ENCODE measurements at places on chromosomes 11 and 22. TPM values are rescaled to one million over a fixed set of nuclear protein-coding genes. Genes with fewer than 3 reads are reported as not detected.
A peak's percentile ranks its signal among the peaks of the same experiment; 100 is the strongest.

TENM4 gene
- 117 TPM for total RNA-seq

DNA sequence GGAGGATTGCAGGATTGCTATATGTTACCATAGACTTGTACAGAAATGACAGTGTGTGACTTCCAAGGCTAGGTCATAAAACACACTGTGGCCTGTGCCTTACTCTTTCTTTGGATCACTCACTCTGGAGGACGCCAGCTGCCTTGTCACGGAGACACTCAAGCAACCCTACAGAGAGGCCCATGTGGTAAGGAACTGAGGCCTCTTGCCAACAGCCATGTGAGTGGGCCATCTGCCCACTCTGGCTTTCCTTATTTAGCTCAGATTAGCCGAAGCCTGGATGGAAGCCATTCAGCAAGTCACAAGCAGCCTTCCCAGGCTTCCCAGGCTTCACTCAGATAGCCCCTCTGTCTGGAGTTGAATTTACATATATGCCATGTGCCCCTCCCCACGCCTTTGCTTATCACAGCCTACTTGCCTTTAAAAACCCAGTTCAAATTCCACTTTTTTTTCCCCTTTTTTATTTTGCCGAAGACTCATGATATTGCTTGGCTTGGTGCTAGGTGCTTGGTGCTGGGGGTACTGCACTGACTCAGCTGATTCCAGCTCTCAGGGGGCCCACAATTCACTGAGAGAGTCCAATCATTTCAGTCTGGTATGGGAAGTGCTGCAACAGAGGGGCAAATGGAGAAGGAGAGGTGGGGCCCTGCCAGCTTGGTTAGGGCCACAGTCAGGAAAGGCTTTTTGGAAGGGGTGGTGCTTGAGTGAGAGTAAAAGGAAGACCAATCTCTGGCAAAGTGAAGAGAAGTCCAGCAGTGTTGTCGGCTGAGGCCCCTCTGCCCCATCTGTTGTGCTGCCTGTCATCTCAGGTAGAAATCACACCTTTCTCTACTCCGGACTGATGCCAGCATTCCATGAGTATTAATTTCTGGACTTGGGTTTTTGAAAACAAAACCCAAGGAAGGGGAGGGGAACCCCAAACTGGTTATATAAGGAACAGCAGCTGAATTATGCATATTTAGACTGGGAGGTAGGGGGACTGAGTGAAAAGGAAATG, 14.5 kb upstream of the P4HA3 start:
- H3K36me3 ChIP-seq, result no peaks in the 10 kb centered on the region
- no peak overlapping the region for H3K4me3 ChIP-seq
- no peaks in the 10 kb centered on the region for H3K27me3 ChIP-seq
- DNase-seq, result peak; percentile 74

GPR83 gene
- total RNA-seq, result not detected

GRCh38 chr11:22927793-22928192, 67.5 kb upstream of the CCDC179 start:
- no peaks in the 10 kb centered on the region for H3K36me3 ChIP-seq
- H3K4me1 ChIP-seq, result no peaks in the 10 kb centered on the region
- H3K4me3 ChIP-seq, result no peak overlapping the region
- no peaks in the 10 kb centered on the region for H3K27me3 ChIP-seq
- DNase-seq, result no peak

DNA sequence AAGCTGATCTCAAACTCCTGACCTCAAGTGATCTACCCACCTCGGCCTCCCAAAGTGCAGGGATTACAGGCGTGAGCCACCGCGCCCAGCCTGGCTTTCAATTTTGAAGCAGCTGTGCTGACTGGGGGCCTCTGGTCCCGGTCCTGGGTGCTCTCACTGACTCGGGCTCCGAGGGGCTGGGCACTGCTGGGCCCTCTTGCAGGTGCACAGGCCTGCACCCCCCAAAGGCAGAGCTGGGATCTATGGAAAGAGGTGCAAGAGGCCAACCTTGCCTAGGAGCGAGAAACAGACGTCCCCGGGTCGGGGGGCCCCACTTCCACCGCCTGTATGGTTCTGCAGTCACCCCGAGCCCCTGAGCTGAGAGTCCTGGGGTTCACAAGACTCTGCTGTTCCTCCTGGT, 33.2 kb downstream of the KIAA0930 start:
- no peaks in the 10 kb centered on the region for H3K36me3 ChIP-seq
- no peaks in the 10 kb centered on the region for H3K27me3 ChIP-seq
- no peak overlapping the region for H3K27ac ChIP-seq
- no peak overlapping the region for H3K4me3 ChIP-seq
- DNase-seq, result no peak
- H3K4me1 ChIP-seq, result peaks cover 7% of the 10 kb centered on the region

- H3K4me1 ChIP-seq, result peaks cover 6% of the 10 kb centered on the region
- no peak overlapping the region for H3K4me3 ChIP-seq
- no peak overlapping the region for H3K27ac ChIP-seq
- no peaks in the 10 kb centered on the region for H3K27me3 ChIP-seq
Observed at GRCh38 chr22:27720860-27721259, 80.7 kb downstream of the MN1 start.

OR52E8 gene
- total RNA-seq, result not detected

DNA sequence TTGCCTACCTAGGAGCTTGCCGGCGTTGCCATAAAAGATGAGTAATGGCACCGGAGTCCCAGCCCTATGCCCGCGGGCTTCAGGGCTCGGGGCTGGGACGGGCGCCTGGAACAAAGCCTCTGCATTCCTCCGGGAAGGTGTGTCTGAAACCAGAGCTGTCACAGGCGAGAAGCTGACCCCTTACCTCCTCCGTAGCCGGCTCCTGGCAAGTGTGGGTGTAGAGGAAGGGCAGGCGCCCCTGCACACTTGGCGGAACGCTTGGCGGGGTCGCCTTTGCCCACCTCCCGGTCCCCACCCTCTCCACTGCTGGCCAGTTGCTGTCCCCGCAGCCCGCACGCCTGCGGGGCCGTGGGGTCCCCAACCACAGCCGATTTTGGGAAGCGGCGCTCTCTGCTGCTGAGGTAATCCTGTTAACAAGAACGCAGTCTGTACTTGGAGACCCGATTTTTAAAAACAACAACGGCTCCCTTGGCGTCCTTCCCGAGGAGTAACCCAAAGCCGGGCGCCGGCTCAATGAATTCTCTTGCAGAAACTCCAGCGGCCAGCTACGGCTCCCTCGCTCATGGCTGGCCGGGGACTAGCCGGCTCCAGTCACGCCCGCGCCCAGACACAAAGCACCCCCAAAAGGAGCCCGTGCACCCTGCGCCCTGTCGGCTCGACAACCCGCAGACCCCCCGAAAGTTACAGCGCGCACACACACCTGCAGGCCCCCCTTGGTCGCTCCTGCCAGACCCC, 89.2 kb downstream of the PLEKHA7 start:
- DNase-seq, result peak; percentile 82
- no peaks in the 10 kb centered on the region for H3K27me3 ChIP-seq
- H3K4me3 ChIP-seq, result peak overlapping the region; percentile 40
- peak overlapping the region; percentile 45 for H3K27ac ChIP-seq
- no peaks in the 10 kb centered on the region for H3K36me3 ChIP-seq

DEUP1 gene
- not detected for total RNA-seq

- DNase-seq, result no peak
- no peak overlapping the region for H3K27ac ChIP-seq
- no peaks in the 10 kb centered on the region for H3K36me3 ChIP-seq
Observed at GRCh38 chr11:115197031-115197430, 307.2 kb downstream of the CADM1 start.

TSGA10IP gene
- not detected for total RNA-seq

DNA sequence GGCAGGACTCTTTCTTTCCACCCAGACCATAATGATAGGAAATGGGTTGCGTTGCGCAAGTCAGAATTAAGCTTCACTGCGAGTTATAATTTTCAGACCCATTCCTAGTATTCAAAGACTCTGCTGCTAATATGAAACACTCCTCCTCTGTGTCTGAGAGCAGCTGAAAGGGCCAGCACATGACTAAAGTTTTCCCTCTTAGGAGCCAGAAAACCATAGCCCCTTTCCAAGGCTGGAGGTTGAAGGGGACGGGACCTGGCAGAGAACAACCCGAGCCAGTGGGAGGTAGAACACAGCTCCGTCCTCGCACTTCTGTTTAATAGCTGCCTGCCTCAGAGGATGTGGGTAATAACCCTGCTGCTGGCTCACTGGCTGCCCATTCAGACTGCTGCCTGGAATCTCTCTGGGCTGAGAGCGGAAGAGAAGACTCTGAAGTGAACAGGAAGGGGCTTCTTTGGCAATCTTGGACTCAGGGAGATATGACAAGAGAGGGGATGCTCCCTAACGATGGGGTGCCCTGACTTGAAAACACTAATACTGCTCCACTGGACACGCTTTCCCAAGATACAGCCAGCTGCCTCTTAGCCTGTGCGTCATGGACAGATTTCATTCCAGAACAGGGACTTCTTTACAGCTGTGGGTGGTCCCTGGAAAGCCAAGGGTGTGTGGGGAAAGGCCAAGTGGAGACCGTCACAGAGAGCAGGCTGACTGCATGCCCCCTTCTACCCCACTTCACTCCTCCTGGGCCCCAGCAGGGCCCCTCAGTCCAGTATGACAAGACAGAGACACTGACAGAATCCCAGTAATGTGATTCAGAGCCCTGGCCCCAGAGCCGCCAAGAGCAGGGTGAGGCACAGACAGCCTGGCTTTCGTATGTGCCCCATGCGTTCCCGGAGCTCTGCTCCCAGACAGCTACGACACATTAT, 156.9 kb downstream of the FEZ1 start:
- H3K27me3 ChIP-seq, result no peaks in the 10 kb centered on the region
- peak; percentile 61 for DNase-seq
- H3K27ac ChIP-seq, result no peak overlapping the region
- no peak overlapping the region for H3K4me3 ChIP-seq
- H3K4me1 ChIP-seq, result peaks cover 12% of the 10 kb centered on the region

- H3K4me3 ChIP-seq, result no peak overlapping the region
- no peaks in the 10 kb centered on the region for H3K4me1 ChIP-seq
- no peaks in the 10 kb centered on the region for H3K27me3 ChIP-seq
- H3K27ac ChIP-seq, result no peak overlapping the region
- no peak for DNase-seq
- H3K36me3 ChIP-seq, result no peaks in the 10 kb centered on the region
Observed at GRCh38 chr11:70833554-70833953, 418.8 kb downstream of the SHANK2 start.

DNA sequence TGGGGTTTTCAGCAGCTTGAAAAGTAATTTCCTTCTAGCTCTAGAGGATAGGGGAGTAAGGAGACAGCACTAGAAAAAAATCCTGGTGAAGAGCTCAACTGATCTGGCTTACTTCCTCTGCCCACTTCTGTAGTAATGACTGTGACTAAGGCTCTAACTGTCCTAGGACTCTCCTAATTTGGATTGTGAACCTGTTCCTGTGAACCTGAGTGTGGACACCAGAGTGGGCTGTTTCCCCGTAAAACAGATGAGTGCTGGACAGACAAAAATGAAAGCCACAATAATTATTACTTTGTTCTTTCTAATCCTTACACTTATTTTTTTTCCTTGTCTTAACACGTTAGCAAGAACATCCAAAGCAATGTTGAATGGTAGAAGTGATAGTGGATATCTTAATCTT, 154.1 kb downstream of the AASDHPPT start:
- DNase-seq, result no peak
- H3K36me3 ChIP-seq, result no peaks in the 10 kb centered on the region

GRCh38 chr11:32573228-32573627, 10.4 kb upstream of the EIF3M start:
- DNase-seq, result no peak
- H3K4me3 ChIP-seq, result no peak overlapping the region
- no peaks in the 10 kb centered on the region for H3K27me3 ChIP-seq
- no peaks in the 10 kb centered on the region for H3K36me3 ChIP-seq

DNA sequence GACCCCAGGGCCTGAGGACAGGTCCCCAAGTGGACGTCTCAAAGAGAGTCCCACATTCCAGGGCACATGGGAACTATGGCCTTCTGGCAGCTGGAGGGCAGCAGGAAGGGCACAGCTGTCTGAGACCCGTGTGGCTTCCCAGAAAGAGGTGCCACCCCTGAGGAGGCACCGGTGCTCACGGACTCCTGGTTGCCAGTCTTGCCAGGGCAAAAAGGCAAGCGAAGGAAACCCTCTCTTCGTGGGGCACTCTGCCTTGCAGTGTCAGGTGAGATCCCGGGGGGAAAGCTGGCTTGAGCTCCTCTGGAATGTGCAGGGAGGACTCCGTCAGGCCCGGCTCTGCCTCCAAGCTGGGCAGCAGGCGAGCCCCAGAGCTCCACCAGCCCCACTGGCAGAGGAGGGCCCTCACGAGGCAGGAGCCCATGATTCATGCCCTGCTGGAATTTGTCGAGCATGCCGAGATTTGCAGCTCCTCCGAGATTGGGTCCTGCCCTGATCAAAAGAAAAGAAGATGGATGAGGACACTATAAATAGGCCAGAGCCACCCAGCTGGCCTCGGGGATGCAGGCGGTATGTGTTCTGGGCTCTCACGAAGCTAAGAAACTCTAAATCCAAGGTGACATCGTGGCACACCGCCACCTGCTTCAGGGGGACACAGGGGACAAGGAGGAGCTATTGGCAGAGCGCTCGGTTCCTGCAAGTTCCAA, 9.9 kb upstream of the CELSR1 start:
- no peak overlapping the region for H3K4me3 ChIP-seq
- H3K27me3 ChIP-seq, result no peaks in the 10 kb centered on the region
- no peaks in the 10 kb centered on the region for H3K36me3 ChIP-seq
- no peaks in the 10 kb centered on the region for H3K4me1 ChIP-seq

DNA sequence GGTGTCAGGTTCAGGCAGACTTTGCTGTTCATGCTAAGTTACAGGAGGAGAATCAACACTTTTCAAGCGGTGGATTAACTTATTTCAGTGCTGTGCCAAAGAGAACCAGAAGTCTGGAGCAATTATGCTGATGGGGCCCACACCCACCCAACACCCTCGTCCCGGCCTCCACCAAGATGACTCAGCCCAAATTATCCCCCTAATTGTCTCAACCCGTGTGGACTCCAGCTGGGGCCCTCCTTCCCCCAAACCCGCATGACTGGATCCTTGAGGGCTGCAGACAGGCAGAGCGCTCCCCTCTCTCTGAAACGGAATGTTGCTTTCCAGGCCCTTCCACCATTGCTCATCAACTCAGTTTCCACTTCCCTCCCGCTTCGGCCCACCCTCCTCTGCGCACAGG, 34.6 kb upstream of the MN1 start:
- H3K27me3 ChIP-seq, result no peaks in the 10 kb centered on the region
- peaks cover 4% of the 10 kb centered on the region for H3K4me1 ChIP-seq
- H3K36me3 ChIP-seq, result no peaks in the 10 kb centered on the region
- no peak overlapping the region for H3K4me3 ChIP-seq
- H3K27ac ChIP-seq, result no peak overlapping the region

GRCh38 chr11:59429924-59430516, 3.8 kb upstream of the OR5A2 start:
- H3K4me1 ChIP-seq, result no peaks in the 10 kb centered on the region
- H3K4me3 ChIP-seq, result no peak overlapping the region
- no peaks in the 10 kb centered on the region for H3K36me3 ChIP-seq
- H3K27me3 ChIP-seq, result no peaks in the 10 kb centered on the region

- no peak for DNase-seq
- H3K27ac ChIP-seq, result no peak overlapping the region
- no peak overlapping the region for H3K4me3 ChIP-seq
- H3K27me3 ChIP-seq, result no peaks in the 10 kb centered on the region
Observed at GRCh38 chr22:22897091-22897490, 9.5 kb downstream of the IGLL5 start.

All from ovary (tissue), 10 donors.